ENCODE measurements at places on chromosomes 11 and 22.

DNA sequence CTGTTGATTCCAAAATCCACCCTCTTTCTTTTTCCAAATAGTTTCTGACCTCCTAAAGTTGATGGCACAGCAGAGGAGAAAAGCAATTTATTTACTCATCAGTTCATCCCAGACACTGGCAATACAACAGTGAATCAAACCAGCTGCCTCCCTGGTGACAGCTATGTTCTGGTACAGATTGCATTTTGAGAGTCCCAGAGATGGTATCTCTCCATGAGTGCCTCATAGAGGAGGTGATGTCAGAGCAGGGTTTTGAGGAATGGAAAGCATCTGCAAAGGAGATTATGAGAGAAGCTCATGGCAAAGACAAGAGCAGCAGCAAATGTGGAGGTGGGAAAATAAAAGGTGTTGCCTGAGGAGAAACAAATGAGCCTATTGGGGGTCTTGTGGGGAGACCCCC lies 377.2 kb downstream of the MN1 start:
- DNase-seq, result no peak

DNA sequence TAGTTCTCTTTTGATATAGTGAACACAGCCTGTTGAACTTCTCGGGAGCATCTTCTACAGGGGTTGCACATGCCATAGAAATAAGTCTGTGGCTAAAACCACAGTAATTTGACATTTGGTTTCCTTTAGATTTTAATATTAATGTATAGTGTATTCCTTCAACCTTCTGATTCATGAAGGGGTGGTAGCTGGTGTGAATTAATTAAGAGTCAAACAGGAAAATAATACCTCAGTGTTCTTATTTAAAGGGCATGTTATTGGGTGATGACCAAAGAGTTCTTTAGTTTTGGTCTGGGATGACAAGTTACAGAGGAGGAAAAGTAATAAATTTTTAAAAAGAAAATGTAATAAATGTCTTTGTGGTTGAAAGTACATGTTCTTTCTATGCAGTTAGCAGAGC lies 86.8 kb downstream of the PDHX start:
- no peak for DNase-seq

DNA sequence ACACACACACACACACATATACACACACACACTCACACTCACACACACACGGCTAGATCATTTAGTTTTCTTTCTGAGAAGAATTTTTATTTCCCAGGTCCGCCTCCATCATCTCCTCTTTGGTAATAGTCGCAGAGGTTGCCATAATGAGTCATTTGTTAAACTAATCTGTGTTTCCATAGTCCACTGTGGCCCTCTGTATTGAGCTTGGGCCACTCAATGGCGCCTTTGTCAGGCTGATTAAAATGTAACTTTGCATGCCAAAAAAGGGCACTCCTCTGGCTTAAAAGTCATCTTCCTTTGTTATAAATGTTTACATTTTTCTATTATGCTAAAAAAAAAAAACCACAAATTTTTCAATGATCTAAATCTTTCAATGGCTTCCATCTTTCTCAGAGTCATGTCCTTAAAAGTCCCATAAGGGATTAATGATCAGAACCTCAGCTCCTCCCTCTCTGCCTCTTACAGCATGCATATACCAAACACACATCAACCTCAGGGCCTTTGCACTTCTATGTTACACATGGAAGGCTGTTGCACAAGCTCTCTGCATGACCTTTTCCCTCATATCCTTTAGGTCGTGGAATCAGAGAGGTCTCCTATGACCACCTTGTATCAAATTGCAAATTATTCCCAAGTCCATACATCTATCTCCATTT lies 35.3 kb downstream of the EHF start:
- DNase-seq, result no peak

- DNase-seq, result no peak
Observed at GRCh38 chr11:76669901-76670484, 554 bp downstream of the LRRC32 start.

GRCh38 chr22:27397954-27398342 lies 403.6 kb downstream of the MN1 start:
- no peak for DNase-seq

- DNase-seq, result no peak
Observed at GRCh38 chr11:47468598-47469214, 19.8 kb upstream of the RAPSN start.

DNA sequence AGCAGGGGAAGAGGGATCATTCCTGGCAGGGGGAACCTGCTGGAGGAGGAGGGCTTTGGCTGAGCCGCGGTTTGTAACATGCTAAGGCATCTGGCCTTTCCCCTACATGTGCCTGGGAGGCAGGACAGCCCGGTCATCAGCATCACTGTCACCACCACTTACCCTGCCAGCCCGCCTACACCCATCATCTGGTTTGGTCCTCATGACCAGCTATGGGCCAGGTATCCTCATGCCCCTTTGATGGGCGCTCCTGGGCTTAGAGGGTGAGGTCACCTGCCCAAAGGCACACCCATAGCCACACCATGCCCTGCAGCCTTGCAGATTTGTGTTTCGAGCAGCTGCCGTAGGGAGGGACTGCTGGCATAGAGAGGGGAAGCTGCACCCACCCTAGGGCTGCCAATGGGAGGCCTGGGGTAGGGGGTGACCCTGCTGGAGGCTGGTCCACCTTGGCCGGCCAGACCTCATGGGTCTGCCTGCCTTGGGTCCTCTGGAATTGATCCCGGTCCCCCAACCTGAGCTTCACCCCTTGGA lies 2.6 kb downstream of the MRGPRF start:
- DNase-seq, result no peak

- DNase-seq, result no peak
Observed at GRCh38 chr11:62918531-62918930, 2.6 kb downstream of the CHRM1 start.

GRCh38 chr11:10597877-10598351 lies 29.4 kb upstream of the LYVE1 start:
- DNase-seq, result no peak

DNA sequence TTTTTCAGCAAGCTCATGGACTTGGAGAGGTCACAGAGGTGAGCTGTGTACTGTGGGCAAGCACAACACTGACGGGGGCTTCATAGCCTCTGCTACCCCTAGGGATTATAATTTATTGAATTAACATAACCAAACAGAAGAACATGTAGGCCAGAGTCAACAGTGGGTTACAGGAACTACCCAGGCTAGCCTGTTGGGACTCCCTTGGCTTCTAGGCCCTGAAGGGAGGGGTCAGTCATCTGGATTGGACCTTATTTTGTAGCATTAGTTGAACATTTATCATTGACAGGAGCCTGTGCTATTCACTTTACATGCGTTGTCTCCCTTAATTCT lies 56.9 kb downstream of the KREMEN1 start:
- DNase-seq, result no peak

- no peak for DNase-seq
Observed at GRCh38 chr11:44709281-44709562, 17.5 kb upstream of the TSPAN18 start.

DNA sequence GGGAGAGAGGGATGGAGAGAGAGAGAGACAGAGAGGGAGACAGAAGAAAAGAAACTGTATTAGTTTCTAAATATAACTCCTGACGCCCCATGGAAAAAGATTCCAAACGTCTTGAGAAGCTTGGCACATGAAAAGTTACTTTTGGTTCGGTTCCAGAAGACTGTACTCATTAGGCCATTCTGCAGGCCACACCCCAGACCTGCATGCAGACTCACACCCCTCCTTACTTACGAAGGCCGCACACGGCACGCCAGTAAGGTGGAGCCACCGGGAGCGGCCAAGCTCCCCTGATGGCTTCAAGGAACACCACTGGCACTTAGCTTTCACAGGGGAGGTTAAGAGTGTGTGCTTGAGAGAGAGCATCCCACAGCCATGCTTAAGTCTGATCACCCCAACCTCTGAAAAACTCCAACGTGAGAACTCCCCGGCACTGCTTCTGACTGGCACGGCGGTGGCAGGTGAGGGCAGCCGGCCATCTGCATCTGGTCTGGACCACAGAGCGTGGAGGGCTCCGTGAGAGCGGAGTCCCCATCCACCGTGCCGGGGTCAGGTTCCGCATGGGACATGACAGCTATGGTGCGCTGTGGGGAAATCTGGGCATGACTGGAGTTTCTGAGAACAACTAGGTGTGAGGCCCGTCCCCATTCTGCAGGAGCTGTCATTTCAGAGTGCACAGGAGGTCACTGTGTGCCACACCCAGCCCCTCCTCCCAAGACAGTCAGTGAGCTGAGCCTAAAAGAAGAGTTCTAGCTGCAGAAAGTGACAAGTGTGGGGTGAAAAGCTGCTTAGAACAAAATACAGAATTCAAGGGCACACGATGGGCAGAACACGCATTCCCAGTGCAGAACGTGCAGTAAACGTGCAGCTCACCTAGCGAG lies 62.4 kb downstream of the MYH9 start:
- no peak for DNase-seq

Data from NCI-H187 (cell line).